ENCODE measurements at places on chromosomes 16 and 17.

- DNase-seq = no peak
These were observed 3.9 kb downstream of the TSPOAP1 start for GRCh38 chr17:58324409-58325288.

DNA sequence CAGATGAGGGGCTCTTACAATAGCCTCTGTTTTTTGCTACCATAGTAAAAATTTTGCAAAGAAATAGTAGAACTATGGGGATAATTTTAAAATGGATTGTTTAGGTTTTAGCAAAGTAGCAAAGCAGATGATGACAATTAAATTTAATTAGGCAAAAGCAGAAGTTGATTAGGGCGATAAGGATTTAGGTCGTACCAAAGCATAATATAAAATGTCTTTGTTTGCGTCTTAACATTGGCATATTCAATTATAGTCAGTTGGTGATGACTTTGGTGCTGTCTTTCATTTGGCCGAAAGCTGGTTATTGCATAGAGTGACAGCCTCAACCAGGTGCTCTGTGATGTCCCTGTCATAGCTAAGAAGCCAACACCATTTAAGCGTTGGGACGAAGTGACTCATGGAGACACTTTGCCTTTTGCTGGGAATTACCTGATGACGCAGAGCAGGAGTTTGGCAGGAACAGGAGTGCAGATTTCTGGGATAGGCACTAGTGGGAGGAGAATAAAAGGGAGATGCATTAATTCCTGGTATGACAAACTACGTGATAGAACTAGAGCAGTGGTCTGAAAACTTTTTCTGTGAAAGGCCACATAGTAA lies 38.3 kb downstream of the MAP2K6 start:
- no peak for DNase-seq

DNA sequence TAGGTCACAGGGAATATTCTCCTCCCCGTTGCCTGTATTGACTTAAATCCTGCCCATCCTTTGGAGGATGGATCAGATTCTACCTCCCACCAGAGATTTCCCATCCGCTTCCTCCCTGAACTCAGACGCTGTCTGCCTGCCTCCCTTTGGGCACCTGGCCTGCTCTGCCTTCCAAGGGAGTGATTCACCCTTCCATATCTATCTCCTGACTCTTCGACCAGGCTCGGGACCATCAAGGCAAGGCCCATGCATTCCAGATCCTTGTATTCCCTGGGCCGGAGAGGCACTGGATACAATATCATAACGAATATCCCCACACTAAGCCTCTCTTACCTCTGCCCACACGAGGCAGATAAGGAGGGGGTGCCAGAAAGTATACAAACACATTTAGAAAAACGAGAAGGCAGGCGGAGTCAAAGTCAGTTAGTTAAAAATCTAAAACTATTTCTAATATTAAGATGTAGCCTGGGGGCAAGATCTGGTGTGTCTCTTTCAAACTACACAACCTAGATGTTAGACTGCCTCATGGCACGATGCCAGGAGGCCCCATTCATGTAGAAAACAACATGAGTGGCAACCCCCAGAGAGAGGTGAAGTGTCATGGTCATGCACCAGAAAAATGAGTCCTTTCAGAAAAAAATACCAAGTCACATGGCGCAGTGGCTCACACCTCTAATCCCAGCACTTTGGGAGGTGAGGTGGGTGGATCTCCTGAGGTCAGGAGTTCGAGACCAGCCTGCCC lies 9.2 kb downstream of the PMP22 start:
- no peak for DNase-seq

DNA sequence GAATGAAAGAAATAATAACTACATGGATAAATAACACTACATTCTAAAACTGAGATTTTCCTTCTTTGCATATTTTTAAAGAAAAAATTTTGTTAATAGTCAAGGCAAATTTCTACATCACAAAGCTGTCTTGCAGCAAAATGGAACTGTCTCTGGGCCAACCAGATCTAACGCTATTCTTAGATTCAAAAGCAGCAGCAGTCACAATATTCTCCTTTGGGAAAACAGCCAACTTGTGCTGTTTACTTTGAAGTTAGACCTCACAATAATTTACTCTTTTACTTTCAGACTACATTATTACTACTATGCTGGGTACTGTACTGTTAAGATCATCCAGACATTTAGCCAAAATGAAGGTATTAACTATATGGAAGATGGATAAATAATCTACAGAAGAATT lies 189.1 kb downstream of the CEP112 start:
- no peak for DNase-seq

DNA sequence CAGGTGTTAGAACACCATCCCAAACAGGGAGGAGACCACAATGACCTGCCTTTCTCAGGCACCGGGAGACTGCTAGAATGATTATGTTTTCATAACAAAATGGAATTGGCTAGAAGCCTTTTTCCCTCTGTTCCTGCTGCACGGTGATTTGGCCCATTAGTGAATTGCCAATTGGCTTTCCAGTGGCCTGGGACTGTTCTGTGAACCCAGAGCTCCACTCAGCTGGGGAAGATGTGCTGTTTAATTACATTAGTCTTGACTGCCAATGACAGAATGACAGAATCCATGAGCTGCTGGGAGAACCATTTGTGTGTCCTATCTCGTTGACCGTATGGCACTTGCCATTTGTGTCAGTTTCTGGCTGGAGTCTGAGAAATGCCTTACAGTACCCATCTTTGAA lies 242.9 kb downstream of the CDH11 start:
- DNase-seq = no peak

- DNase-seq = no peak
These were observed 12.6 kb upstream of the SRRM2 start for GRCh38 chr16:2739625-2740430.

GRCh38 chr17:17807440-17807839 lies 29.3 kb downstream of the SREBF1 start:
- DNase-seq = no peak

DNA sequence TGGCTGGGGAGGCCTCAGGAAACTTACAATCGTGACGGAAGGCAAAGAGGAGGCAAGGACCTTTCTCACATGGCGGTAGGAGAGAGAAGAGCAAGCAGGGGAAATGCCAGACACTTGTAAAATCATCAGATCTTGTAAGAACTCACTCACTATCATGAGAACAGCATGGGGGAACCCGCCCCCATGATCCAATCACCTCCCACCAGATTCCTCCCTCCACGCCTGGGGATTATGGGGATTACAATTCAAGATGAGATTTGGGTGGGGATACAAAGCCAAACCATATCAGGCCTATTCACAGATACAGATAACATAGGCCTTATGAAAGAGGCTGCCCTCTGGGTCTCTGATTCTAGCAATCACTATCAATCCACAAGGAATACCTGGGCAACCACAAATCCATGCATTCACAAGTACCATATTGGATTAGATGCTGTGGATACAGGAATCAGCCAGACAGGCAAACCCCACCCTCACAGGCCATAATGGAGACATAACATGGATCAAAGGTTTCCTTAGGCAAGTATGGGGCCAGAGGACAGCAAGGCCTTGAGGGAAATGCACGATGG lies 284.9 kb downstream of the SOX9 start:
- DNase-seq = no peak

- DNase-seq = no peak
These were observed 17.8 kb downstream of the MSI2 start for GRCh38 chr17:57274162-57274561.

GRCh38 chr17:83195330-83196023 lies 116.1 kb downstream of the METRNL start:
- no peak for DNase-seq

GRCh38 chr17:75504347-75505151 lies 10.8 kb downstream of the CASKIN2 start:
- no peak for DNase-seq

DNA sequence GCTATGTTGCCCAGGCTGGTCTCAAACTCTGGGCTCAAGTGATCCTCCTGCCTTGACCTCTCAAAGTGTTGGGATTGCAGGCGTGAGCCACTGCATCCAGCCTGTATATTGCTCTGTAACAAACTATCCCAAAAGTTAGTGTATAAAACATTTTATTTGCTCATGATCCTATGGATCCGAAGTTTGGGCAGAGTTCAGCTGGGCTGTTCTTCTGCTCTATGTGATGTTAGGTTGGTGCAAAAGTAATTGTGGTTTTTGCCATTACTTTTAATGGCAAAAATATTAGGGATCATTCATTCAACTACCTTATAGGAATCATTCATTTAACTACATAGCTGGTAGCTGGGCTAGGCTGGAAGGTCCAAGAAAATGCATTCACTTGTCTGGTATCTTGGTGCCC lies 12.8 kb upstream of the WFIKKN2 start:
- no peak for DNase-seq

DNA sequence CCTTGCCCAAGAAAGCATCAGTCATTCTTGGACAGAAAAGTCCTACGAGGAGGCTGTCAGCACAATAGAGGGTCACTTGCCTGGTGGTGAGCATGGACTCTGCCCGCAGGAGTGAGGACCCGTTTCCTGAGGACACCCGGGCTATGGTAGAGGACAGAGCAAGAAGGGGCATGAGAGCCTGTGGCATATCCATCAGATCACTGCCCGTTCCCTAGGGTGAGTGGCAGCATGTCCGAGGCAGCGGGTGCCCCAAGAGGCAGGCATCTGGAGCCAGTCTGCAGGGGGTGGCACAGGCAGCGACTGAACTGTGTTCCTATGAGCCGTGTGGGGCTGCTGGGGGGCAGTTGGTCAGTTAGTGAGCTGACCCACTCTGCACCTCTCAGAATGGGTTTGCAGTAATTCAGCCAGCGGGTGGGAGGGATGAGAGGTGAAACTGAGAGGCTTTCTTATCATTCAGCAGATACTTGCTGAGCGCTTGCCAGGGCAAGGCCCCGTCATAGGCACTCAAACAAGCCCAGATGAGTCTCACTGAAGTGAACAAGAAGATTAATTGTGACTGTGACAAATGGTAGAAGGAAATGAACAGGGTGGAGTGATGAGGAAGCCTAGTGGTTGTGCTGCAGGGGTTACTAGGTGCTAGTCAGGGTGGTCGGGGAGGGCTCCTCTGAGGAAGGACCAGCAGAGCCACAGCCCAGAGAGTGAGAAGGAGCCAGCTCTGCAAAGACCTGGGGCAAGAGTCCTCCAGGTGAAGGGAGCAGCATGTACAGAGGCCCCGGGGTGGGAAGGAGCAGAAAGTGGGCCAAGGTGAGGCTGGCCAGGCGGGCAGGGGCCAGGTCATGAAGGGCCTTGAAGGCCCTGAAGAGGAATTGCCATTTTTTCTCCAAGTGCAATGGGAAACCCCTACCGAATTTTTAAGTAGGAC lies 87.9 kb downstream of the CLEC16A start:
- DNase-seq = no peak

DNA sequence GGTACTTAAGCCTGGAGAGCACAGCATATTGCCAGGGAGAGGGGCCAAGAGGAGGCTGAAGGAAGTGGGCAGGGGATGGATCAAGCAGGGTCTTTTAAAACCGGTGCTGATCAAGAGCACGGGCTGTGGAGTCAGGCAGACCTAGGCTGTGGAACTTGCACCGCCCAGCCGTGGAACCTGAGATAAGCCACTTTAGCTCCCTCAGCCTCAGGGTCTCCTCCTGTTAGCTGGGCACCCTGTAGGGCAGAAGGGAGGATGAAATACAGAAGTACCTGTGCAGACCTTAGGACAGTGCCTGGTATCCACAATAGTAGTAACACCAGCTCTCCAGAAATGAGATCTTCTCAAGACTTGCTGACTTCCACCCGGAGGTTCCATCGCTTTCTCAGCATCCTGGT lies 9.3 kb downstream of the ODAD4 start:
- DNase-seq = no peak

- no peak for DNase-seq
These were observed 142.7 kb downstream of the PITPNC1 start for GRCh38 chr17:67519801-67520251.

DNA sequence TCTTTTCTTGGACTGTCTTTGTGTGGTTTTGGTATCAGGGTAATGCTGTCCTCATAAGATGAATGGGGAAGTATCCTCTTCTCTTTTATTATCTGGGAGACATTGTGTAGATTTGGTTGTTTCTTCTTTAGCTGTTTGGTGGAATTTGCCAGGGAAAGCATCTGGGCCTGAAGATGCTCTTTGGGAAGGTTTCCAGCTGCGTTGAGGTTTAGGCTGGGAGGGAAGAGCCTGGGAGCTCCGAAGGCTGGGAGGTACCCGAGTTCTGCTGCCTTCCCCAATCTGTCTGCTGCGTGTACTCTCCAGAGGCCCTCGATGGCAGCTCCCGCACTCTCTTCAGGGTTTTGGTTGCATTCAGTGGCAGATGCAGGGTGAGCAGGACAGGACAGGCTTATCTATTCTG lies 25.6 kb upstream of the CRISPLD2 start:
- DNase-seq = no peak

GRCh38 chr17:66713533-66714042 lies 121.3 kb upstream of the CACNG5 start:
- no peak for DNase-seq

Data from DMS153 (cell line).